Endothelial cell of umbilical vein (primary cell): ENCODE measurements at places on chromosomes 11 and 22. TPM values are rescaled to one million over a fixed set of nuclear protein-coding genes. Genes with fewer than 3 reads are reported as not detected.

GRCh38 chr11:9112075-9112474 is 20.7 kb upstream of the SCUBE2 start:
- no peaks in the 10 kb centered on the region for H3K27me3 ChIP-seq
- H3K27ac ChIP-seq, result no peak overlapping the region
- no peaks in the 10 kb centered on the region for H3K36me3 ChIP-seq
- H3K4me1 ChIP-seq, result no peaks in the 10 kb centered on the region
- H3K4me3 ChIP-seq, result no peak overlapping the region

Gene BUD13
- 21.8 and 22.2 TPM in 2 replicates for total RNA-seq

DNA sequence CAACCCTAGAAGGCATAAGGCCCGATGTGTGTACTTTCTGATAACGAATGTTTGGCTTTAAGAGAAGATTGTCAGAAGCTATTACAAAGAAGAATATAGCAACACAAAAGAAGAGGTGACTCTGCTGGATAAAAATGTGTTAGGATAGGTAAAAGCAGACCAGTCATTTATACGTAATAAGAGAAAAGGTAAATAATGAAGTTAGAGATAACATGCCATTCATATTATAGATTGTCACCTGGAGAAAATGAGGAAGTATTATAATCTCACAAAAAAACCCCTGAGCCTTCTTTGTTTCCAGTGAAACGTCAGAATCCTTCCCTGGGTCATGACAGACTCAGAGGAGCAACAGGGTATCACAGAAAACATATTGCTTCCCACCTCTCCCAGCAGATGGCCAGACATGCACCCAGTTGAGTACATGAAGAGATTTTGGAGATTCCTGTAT is 36.1 kb downstream of the PPFIA1 start:
- no peak overlapping the region for H3K4me3 ChIP-seq
- H3K4me1 ChIP-seq, result peaks cover 23% of the 10 kb centered on the region
- peak; percentile 56 for DNase-seq

DNA sequence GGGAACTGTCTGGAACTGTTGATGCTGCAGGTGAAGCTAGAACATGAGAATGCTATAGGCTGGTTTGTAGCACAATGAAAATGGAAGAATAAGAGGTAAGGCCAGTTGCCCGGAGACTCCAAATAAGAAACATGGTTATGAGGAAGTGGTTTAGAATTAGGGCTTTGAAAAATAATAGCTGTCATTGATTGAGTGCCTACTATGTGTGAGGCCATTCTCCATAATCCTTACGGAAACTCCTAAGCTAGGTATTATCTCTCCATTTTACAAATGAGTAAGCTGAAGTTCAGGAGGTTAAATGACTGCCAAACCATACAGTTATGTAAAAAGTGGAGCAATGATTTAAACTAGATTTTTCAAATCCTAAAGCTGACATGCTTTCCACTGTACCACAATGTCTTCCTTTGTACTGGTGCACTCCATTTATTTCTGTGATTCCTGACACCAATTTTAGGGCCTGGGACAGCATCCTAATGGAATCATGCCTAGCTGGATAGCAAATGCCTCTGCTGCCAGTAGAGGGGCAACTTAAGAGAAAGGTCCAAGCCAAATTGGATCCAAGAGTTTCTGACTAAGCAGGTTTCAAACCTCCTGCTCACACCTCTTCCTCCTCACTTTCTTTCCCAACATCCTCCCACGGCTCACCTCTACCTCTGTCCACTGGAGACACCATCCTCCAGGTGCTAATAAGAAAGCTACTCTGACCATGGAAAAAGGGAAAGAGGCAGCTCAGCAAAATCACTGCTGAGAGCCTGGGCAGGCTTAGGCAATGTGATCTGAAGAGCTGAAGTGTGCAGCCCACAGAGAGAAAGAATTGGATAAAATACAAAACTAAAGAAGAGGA is 46.9 kb upstream of the PICALM start:
- H3K4me1 ChIP-seq, result no peaks in the 10 kb centered on the region
- H3K36me3 ChIP-seq, result no peaks in the 10 kb centered on the region
- no peak overlapping the region for H3K27ac ChIP-seq
- no peaks in the 10 kb centered on the region for H3K27me3 ChIP-seq
- no peak overlapping the region for H3K4me3 ChIP-seq

- no peak overlapping the region for H3K4me3 ChIP-seq
- DNase-seq, result no peak
- H3K4me1 ChIP-seq, result no peaks in the 10 kb centered on the region
- H3K36me3 ChIP-seq, result no peaks in the 10 kb centered on the region
Measured at GRCh38 chr22:41500303-41500702, 31.4 kb downstream of the ACO2 start.

DNA sequence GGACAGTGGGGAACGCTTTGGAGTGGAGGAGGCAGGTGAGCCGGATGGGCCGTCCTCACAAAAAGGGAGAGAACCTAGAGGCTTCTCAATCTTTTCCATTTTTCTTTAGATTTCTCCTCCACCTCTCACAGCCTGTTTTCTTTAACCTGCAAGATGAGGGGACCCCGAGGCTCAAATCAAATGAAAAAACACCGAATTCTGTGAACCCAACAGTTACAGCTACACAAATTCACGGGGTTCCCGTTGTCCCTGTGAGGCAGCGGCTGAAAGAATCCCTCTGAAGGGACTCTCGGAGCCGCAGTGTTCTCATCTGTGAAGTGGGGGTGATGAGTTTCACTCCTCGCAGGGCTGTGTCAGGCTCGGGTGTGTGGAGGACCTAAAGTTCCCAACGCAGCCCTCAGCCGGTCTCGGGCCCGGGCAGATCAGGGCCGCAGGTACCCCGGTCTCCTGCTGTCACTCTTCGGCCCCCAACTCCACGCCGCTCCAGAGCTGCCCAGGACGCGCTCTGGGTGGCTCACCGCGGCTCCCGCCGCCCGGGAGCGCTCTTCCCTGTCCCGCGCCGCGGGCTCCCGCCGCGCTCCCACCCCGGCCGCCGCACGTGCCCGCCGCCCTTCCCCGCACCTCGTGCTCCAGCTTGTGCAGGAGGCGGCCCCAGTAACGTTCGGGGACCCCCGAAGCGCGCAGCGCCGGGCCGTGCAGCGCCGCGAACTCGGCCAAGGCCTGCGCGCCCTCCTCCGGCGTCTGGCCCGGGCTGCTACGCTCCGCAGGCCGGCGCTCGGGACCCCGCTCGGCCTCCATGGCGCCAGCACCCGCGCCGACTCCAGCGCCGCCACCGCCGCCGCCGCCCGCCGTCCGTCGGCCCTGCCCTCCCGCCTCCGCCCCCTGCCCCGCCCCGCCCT is at the start of gene TTLL12:
Gene TTLL12, minus strand, starts transcription at position 863 of the 899 bp plus-strand sequence. Its CDS starts 65 bp downstream, at position 798.
- peaks cover 26% of the 10 kb centered on the region for H3K4me1 ChIP-seq
- DNase-seq, result peak; percentile 45
- H3K27me3 ChIP-seq, result peaks cover 2% of the 10 kb centered on the region
- H3K27ac ChIP-seq, result peak within 1 kb of the TSS; percentile 82
- H3K36me3 ChIP-seq, result no peaks in the 10 kb centered on the region
